ENCODE measurements at places on chromosomes 6 and 20.

GRCh38 chr20:35773154-35773751 is 1.4 kb downstream of the PHF20 start:
- DNase-seq = peak; percentile 5

DNA sequence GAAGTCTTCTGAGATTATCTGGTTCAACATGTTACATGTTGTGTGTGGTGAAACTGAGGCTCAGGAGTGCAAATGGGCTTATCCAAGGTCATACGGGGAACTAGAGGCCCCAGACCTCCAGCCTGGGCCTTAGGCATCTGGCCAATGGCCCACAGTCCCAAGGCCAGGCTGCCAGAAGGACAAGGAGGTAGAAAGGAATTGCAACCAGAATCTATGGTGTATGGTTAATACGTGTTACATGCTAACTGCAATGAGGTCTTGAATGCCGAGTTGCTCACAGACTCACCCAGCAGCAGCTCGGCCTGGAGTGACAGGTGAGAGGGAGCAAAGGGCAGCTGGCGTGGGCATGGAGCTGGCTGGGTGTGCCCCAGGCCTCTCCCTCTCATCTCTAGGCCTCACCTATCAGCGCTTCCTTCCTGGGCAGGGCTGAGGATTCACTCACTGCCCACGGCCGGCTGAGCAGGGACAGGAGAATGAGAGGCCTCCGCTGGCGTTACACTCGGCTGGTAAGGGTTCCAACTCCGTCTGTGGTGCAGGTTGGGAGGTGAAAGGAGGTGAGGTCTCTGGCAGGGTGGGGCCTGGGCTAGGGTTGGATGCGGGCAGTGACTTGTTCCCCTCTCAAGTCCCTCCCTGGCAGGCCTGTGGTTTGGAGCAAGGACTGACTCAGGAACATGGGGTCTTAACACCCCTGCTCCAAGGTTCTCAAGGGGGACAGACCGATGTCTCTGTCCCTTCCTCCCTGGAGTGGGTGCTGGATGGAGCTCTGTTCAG is at the start of gene TLDC2:
TSS of gene TLDC2 (plus strand) at position 437 of the 771 bp plus-strand sequence. CDS start at position 474, 37 bp downstream.
- DNase-seq = no peak

DNA sequence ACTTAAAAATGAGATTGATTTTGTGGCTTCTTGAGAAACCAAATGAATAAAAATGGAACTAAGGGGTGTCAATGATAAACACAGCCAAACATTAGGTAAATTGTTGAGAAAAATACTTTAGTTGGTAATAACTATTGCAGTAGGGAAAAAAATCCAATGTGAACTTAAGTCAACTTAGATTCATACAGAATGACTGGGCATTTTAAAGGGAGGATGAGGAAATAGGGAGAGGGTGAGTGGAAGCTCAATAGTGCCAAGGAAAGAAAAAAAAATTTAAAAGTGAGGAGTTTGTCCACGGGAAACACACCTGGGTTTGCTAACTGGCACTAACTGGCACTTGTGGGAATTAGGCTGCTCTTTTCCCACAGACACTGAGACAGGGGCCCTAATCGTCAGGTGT is 26.2 kb upstream of the PGK2 start:
- no peak for DNase-seq

- no peak for DNase-seq
Observed at GRCh38 chr6:82066196-82066595, 181.3 kb downstream of the IBTK start.

DNA sequence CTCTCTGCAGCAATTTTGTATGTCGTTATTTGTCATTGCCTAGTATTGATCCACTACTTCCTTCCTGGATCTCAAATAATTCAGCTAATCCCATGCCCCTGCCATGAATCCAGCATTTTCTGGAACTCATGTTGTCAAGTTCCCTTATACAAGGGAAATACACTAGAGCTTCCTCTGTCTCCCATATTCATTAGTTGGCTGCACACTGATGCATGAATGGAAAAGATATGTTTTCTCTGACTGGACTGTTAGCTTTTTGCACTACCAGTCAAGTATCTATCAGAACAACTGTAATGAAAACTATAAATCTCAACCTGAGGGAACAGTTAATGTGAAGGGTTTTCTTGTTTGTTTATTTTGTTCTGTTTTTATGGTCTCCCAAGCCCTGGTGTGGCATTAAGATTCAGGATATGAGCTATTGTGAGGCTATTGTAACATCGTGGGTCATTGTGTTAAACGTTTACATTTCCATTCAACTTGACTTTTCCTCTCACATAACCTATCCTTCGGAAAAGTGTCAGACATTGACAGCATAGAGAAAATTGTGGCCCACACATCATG is 102.5 kb upstream of the FAM8A1 start:
- no peak for DNase-seq

GRCh38 chr6:41527721-41528408 is 18.3 kb upstream of the FOXP4 start:
- DNase-seq = no peak

- DNase-seq = peak; percentile 29
Observed at GRCh38 chr6:32192608-32193039, at the start of gene GPSM3. GPSM3 (minus strand) TSS chr6:32192643; CDS start chr6:32192513, 130 bp downstream.

DNA sequence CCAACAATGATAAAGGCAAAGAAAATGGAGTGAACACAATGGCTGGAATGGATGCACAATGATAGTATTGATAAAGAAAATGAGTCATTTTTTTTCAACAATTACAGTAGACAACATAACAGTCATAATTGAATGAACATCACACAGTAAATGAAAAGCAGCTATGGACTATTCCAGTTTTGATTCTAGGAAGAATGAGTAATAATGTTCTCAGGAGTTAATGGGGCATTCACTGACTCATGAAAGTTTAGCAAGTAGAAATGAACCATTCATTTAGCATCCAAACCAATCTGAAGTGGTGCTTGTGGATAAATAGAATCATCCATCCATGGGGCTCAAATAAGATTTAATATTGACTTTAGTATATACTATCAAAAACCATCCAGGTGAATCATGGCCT is 1029.5 kb upstream of the GJE1 start:
- no peak for DNase-seq

GRCh38 chr20:23869520-23869919 is 10.0 kb downstream of the CST5 start:
- no peak for DNase-seq

DNA sequence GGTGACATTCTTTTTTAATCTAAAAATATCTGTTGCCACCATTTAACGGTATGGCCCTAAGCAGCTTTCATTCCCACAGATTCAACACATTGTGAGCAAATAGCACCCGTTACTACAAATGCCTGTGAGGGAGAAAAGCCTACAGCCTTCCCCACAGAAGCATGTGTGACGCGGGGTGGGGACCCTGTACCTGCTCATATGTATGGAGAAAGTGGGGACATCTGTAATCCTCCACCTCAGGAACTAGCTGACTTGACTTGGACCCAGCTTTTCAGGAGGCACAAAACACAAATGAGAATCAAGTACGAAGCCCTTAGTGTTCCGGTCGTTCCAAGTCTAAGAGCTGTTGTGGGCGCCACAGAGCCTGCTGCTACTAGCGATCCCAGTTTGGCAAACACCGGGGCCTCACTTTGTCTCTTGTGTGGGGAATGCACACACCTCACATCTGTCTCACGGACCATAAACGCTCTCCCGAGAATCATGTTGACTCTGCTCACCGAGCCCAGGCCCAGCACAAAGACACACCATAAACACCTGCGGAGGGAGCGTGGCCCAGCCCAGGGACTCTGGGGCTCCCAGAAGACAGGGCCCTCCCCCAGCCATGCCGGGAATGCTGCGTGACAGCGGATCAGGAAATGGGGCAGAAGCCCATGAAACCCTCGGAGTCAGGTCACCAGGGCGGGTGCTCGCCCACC is 21.6 kb downstream of the DLL1 start:
- DNase-seq = no peak

DNA sequence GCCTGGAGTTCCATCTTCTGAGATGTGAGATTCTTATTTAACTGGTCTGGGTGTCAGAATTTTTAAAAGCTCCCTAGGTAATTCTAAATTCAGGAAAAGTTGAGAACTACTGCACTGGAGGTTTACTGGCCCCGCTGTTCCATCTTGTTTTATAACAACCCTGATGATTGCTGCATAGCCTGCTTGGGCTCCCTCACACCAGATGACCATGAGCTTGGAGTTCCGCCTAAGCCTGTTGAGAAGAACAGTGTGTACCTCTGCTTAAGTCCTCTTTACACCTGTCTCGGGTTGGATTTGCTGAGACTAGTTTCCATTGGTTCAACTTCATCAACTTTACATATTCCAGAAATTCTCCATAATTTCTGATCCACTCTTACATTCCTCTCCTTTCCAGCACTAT is 77.9 kb downstream of the FKBP5 start:
- no peak for DNase-seq

Measured in stimulated activated CD4-positive, alpha-beta T cell treated with anti-CD3 and anti-CD28 coated beads, TNF-alpha, amount 100 ng/mL, for 24 hours (primary cell).